ENCODE measurements at places on chromosomes 5 and 9. TPM values are rescaled to one million over a fixed set of nuclear protein-coding genes. Genes with fewer than 3 reads are reported as not detected.

- DNase-seq: no peak
Measured at GRCh38 chr9:125902214-125902613, 155.0 kb downstream of the PBX3 start.

IL9 gene
- not detected for total RNA-seq

GRCh38 chr5:168073311-168073710 is 218.1 kb upstream of the WWC1 start:
- DNase-seq: no peak

AMBP gene
- total RNA-seq: 0.19 TPM

GRCh38 chr9:93967020-93967803 is 12.1 kb upstream of the BARX1 start:
- no peak for DNase-seq

GRCh38 chr5:161685461-161685860 is at the start of gene GABRA6:
GABRA6 (plus strand) TSS chr5:161685721; CDS start chr5:161685990, 269 bp downstream.
- DNase-seq: no peak

DNA sequence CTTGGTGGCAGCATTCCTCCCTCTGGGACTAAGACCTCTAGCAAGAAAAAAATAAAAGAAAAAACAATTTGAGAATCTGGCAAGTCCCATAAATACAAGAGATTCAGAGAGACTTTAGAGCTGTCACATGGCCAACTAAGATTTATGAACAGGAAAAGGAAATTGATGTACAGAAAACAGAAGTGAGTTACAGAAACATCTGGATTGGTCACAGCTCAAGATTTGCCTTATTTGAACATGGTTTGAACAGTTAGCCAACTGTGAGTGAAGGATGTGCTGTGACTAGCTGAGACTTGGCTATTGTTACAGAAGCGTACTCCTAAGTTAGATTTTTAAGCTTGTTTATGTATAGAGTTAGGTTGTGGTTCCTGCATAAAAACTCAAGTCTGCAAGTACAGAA is 340.2 kb downstream of the SLCO4C1 start:
- DNase-seq: no peak

- DNase-seq: no peak
Measured at GRCh38 chr5:150139334-150139733, 16.3 kb downstream of the PDGFRB start.

GRCh38 chr9:81512641-81513040 is 176.7 kb downstream of the TLE1 start:
- DNase-seq: no peak

DNA sequence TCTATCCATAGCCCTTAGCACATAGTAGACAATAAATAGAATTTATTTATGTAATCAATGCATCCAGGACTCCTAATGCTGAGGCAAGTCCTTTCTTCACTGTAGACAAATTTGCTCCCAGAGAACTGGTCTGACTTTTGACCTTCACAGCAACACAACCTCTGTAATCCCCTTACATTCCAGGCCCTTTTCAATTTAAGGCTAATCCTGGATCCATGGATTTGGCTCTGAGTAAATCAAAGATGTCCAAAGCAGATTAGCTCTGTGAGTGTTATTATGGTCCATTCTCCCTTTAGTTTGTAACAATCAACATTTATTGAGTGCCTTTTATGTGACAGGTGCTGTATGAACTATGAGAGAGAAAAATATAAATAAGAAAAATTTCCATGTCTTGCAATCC is 27.4 kb upstream of the TMC1 start:
- DNase-seq: no peak
